M059J (cell line): ENCODE measurements at places on chromosomes 11 and 22. TPM values are rescaled to one million over a fixed set of nuclear protein-coding genes. Genes with fewer than 3 reads are reported as not detected.

Gene PICK1
- 21.7 and 26.8 TPM in 2 replicates for total RNA-seq

Gene HEPN1
- not detected in 2 replicates for total RNA-seq

Gene ANKK1
- not detected in 2 replicates for total RNA-seq

Gene CTSF
- 22.9 and 28.4 TPM in 2 replicates for total RNA-seq

Gene OR52I2
- total RNA-seq, result not detected in 2 replicates

- DNase-seq, result no peak
Measured at GRCh38 chr22:29833392-29833965, 4.6 kb downstream of the ASCC2 start.

GRCh38 chr11:126355324-126355925 is at the start of gene ST3GAL4:
TSS of gene ST3GAL4 (plus strand) at chr11:126355686. CDS start at chr11:126406156, 50,470 bp downstream.
- peak; percentile 73 for DNase-seq

DNA sequence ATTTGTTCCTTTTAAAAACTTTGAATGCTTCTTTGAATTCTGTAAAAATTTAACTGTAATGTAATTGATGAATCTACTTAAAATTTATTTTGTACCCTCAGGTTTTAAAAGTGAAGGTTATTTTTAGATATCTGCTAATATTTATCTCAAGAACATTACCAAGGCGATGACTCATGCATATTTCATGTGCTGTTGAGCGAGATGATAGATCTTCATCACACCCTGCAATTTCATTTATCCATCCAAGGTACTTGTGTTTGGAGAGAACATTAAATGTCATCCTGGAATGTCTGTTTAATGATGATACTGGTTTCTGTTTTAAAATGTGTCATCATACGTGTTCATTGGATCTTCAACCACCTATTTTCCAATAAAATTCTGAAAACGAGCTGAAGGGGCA is 6.7 kb upstream of the OOSP4A start:
- DNase-seq, result peak; percentile 28

GRCh38 chr22:49233507-49234100 is 594.1 kb downstream of the BRD1 start:
- no peak for DNase-seq

DNA sequence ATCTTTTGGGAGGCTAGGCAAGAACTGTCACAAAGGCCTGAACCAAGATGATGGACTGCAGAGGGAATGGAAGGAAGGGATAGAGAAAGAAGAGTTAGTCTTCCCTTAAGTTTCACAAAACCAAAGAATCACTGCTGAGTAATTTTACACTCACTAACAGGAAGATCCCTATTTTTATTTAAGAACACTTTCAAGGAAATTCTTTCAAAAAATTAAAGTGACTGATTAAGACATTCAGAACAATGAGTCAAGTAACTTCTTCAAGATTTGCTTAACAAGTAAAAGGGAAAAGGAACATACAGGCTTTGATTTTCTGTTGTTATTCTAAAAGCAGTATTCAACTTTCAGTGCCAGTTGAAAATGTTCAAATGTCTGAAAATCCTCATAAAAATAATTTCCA is 3.1 kb downstream of the PITPNB start:
- DNase-seq, result no peak

- no peak for DNase-seq
Measured at GRCh38 chr11:31824332-31824878, 13.3 kb upstream of the PAX6 start.

DNA sequence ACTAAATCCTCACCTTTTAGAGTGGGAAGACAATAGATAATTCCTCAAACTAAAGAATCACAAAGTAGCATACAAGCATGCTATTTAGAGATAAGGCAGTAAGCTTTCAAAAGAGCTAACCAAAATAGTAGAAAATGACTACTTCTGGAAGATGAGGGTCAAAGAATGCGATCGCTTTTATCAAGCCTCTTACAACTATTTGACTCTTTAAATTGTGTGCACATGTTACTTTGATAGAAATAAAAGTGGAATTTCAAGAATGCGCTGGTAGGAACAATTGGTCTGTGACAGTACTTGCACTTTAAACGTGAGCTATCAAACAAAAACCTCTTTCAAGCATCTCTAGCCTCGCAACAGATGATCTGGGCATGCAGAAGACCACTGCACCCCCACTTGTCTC is 97.3 kb downstream of the COMMD9 start:
- no peak for DNase-seq

DNA sequence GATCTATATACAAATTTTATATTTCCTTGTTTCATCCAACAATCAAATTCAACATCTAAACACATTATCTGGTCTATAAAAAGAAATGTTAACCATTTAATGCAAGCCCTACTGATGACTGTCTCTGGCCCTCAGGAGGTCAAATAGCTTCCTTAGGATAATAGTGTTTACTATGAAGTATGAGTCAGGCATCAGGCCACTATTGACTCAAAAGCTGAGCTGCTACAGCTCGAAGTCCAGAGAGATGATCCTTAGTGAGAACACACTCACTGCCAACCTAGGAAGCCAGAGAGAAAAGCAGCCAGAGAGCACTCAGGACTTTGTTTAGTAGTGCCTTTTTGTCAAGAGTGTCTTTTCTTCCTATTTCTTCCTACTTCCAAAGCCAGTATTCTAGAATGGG is 171.8 kb downstream of the SOX6 start:
- peak; percentile 1 for DNase-seq

- DNase-seq, result no peak
Measured at GRCh38 chr11:969651-970205, 44.1 kb downstream of the AP2A2 start.
